Occipital lobe (tissue), 3 donors: ENCODE measurements at places on chromosomes 12 and 14. TPM values are rescaled to one million over a fixed set of nuclear protein-coding genes. Genes with fewer than 3 reads are reported as not detected.

DNA sequence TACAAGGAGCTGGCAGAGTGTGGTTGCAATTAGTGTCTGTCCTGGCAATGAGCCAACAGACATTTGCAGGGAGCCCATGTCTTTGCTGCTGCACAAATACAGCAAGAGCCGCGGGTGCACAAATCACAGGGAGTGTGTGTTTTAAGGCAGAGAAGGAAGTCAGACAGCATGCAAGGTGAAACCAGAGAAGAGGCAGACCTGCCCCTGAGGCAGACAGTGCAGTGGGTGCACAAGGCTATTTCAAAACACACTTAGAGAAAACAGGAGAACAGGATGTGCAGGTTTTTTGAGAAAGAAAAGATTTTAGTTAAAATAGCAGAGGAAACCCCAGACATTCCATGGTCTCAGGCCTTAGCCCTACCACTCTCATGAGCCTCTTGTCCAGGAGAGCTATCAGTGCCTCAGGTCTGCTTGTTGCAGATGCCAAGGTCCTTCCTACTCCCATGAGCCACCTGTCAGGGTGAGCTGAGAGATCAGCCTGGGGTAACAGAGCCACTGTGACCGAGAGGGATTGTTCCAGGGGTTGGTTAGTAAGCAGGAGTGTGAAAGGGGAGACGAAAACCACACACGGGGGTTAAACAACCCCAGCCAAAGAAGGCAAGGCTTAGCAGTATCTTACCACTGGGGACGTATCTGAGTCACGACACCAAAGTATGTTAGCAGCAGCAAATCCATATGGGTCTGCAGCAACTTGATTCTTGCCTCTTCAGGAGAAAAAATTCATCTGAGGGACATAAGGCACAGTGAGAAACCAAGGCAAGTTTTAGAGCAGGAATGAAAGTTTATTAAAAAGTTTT, 78.1 kb downstream of the C14orf132 start:
- DNase-seq = no peak

DNA sequence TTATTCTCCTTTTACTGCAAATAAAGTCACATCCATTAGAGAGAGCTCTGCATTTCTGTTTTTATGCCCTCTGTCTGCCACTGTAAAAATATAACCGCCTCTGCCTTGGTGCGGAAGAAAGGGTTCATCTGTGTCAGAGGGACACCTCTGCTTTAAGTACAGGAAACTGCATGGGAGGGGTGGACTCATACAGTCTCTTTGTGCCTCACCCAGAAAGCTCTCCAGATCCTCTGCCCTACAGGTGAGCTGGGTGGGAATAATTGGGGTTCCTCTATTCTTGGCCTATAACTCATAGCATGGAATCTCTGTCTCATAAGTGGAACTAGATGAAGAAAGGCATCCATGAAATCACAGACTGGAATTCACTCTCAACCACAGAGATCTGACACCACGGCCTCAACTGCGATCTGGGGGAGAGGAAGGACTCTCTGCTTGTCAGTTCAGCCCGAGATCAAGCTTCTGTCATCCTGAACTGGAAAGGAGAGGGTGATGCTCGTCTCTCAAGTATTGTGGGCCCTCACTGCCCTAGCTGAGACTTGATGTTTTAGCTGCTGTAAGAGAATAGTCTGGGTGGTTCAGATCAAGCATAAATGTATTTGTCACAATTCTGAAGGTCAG, 702.3 kb downstream of the TMEM121 start:
- DNase-seq = no peak

DNA sequence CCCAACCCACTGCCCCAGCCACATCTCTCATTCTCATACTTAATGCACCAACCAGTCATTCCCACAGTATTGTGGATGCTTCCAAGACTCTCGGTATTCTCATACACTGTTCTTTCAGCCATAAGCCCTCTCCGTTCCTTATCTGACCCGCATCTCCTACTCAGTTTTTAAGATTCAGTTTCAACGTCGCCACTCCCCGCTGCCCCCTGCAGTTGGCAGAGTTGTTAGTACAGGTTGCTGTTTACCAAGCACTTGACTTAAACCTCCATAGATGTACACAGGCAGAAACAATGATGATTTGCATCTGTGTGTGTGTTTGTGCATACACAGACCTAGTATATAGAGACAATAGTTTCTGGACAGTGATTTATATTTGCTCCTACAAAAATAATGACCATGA, 40.2 kb downstream of the PAH start:
- DNase-seq = no peak

GRCh38 chr14:37483672-37484071, 111.4 kb downstream of the FOXA1 start:
- DNase-seq = no peak

DNA sequence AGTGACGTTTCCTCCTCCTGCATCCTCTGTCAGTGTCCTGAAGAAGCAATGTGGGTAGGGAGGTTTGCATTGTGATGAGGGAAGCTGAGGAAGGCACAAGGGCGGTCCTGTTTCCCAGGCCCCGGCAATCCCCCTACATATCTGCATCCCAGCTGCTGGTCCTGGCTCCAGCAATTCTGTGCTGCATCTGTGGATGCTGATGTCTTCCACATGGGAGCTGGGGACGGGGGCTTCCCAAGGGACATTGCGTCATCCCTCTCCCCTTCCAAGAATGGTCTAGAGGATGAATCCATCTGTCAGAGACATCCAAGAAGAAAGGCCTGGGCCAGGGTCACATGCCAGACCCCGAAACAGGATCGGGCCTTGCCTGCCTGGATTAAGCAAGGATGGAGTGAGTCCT, 52.1 kb downstream of the TSPAN11 start:
- no peak for DNase-seq

GRCh38 chr14:67413806-67414769, 2.1 kb upstream of the PLEK2 start:
- DNase-seq = no peak

GRCh38 chr12:119307747-119308146, 26.8 kb upstream of the CCDC60 start:
- DNase-seq = no peak

- no peak for DNase-seq
These were observed 4.4 kb downstream of the TRMT61A start for GRCh38 chr14:103533137-103533998.

- no peak for DNase-seq
These were observed 115.4 kb downstream of the SOX5 start for GRCh38 chr12:23834076-23834475.

GRCh38 chr12:4643747-4644146, 5.1 kb downstream of the AKAP3 start:
- no peak for DNase-seq

- DNase-seq = no peak
These were observed 49.8 kb upstream of the CCDC63 start for GRCh38 chr12:110796952-110797351.

DNA sequence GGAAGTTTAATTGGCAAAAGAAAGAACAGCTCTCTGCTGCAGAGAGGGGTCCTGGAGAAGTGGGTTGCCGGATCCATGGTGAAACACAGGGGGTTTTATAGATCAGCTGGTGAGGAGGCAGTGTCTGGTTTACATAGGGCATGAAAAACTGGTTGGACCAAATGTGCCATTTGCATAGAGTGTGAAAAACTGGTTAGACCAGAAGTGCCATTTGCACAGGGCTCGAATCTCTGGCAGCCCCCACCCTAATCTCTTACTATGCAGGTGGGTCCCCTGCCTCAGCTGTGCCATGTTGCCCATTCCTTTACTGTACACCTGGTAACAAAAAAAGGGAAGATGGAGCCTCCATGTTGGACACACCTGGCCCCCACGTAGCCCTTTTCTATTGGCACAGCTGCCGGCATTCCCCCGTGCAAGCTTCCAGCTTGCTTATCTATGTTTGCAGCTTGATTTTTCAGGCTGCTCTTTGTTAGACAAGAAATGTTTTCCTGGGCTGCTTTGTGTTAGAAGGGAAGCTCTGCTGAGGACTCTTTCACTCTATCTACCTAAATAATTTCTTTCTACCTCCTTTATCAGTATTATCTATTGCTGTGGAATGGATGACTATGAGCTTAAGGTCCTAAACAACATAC, 61.1 kb upstream of the TMEM132D start:
- DNase-seq = no peak

DNA sequence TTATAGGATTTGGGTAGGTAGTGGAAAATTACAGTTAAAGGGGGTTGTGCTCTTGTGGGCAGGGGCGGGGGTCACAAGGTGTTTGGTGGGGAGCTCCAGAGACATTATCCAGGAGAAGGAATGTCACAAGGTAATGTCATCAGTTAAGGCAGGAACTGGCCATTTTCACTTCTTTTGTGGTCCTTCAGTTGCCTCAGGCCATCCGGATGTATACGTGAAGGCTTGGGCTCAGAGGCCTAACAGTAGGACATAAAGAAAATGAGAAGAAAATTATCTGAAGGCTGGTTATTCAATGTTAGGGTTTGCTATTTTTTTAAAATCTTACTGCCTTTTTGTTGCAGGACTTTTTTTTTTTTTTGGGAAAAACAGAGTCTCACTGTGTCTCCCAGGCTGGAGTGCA, 2.5 kb upstream of the PSEN1 start:
- DNase-seq = no peak

- no peak for DNase-seq
These were observed 50.0 kb downstream of the SPRING1 start for GRCh38 chr12:116687888-116688287.

DNA sequence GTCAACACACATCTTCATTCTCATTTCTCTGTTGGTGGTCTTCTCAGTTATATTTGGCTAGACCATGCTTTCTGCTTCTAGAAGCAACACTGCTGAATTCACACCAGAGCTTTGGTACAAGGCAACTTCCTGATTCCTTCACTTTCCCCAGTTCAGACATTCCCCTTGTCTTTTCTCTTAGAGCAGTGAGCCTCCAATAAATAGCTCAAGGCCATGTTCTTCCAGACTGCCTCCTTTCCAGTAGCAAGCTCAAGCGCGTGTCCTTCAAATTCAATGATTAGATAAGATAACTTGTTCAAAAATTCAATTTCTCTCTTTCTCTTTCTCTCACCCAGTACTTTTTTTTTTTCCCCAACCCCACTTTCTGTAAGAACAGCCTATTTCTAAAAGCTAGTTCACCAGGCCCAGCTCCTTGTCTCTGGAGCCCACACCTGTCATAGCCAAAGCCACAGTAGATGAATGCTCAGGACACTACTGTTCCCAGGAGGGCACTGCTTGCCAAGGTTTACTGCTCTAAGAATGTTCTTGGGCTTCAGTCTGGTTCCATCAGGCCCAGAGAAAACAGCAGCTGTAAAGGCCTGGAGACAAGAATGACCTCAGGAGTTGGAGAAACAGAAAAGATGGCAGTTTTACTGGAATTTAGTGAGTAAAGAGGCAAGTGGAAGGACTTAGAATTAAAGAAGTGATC, 17.7 kb downstream of the TBK1 start:
- no peak for DNase-seq

DNA sequence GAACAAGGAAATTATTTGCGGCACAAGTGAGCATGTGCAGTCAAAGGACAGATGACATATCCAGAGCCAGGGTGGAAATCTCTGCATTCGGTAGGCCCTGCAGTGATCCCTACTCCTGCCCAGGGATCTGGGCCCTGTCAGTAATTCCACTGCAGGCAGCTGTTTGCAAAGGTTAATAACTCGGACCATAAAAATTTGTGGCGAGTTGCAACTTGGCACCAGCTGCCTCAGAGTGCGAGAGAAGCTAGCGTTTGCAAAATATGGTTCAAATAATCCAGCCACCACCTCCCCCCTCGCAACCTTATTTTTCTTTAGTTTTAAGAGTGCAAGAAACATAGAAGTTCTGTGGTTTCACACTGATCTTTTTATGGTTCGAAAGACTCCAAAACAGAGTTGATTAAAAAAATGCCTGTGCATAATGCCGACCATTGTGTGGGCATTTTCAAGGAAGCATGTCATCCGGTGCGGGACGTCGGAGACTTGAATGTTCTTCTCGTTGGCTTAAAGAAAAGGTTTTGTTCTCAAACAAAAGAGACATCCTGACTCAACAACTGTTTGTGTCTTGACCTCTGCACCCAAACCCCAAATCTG, 224.5 kb downstream of the BCL11B start:
- no peak for DNase-seq

- no peak for DNase-seq
These were observed 19.2 kb upstream of the OAS1 start for GRCh38 chr12:112887550-112887949.

DNA sequence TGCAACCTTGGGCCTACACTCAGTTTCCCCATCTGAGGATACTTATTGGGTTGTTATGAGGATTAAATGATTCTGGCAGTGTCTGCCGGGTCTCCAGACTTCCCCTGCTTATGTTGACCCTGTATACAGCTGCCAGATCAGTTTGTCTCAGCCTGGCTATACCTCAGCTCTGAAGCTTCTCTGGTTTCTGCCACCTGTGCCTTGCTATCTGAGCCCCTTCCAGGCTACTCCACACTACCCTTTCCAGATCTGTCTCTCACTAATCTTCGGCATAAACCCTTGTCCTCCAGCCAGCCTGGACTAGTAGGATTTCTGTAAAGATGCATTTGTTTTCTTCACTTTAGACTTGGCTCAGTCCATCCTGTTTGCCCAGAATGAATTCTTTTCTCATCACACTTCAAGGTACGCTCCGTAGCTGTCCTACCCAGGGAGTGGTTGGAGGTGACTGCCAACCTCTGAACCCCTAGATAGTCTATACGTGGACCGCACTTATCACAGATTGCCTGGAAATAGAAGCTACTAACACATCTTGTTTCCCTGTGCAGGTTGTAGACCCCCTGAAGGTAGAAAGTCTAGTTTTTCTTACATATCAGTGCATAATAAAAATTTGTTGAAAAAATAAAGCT, 422.4 kb downstream of the RAD51B start:
- no peak for DNase-seq

- peak; percentile 33 for DNase-seq
These were observed at the start of gene TAMALIN for GRCh38 chr12:52006726-52007157. Gene TAMALIN (plus strand): TSS chr12:52006946. CDS start chr12:52007020, 74 bp downstream.

Gene TRHDE
- 57.1 TPM for total RNA-seq

Gene ARHGEF40
- 15.9 TPM for total RNA-seq

Gene SLCO1B1
- 0.16 TPM for total RNA-seq

Gene NFATC4
- total RNA-seq = 5.1 TPM

Gene NRXN3
- total RNA-seq = 35.6 TPM

Gene SERPINA1
- total RNA-seq = 1.4 TPM

Gene KLRK1
- total RNA-seq = not detected

Gene PMCH
- total RNA-seq = not detected

Gene EXOC3L4
- 1.1 TPM for total RNA-seq

Gene GYS2
- total RNA-seq = not detected

Gene OR4E2
- not detected for total RNA-seq

Gene PITPNM2
- 9.0 TPM for total RNA-seq

Gene KRT5
- total RNA-seq = 0.62 TPM

Gene SLC6A13
- total RNA-seq = 10.0 TPM

Gene CLEC2A
- total RNA-seq = not detected

Gene RAPGEF3
- 9.0 TPM for total RNA-seq

Gene WIF1
- total RNA-seq = 4.1 TPM
